ENCODE measurements at places on chromosomes 5 and 9. TPM values are rescaled to one million over a fixed set of nuclear protein-coding genes. Genes with fewer than 3 reads are reported as not detected.

DNA sequence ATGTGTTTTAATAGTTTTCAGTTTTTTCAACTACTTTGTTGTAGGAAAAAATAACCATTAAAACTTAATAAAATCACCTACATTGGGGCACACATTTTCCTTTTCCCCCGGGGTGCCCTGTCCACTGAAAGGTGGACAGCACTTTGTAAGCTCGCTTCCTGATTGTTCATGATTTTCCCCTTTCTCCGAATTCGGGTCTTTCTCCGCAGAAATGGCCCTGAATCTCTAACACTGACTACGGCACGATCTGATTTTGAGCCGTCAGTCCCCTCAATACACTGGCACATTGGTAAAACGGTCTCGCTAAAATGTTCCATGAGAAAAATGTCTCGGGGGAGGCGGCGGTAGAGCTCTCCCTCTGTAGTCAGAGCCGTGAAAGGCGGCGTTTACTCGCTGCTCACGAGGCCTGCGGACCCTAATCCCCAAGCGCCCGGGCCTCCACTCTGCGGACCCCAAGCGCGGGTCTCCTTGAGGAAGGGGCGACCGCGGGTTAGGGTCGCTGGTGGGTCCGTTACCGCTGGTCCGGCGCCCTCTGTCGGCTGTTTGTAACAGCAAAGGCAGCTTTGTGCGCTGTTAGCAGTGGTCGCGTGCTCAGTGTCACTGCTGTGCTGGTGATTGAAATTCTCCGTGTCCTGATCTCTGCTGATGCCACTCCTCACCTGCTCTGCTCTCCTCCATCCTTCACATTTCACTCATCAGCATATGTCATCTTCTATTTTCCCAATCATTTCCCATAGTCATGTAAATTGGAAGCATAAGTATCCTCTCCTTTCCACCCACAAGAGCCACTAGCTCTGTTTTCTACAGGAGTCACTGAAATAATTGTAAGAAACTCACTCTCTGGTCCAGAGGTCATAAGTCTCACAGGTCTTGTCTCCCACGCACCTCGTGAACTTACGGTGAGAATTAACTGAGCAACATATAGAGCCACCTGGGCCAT lies 10.8 kb upstream of the IFNA2 start:
- H3K27ac ChIP-seq = no peak overlapping the region
- peak overlapping the region; percentile 44 for H3K4me3 ChIP-seq
- H3K27me3 ChIP-seq = no peaks in the 10 kb centered on the region
- H3K36me3 ChIP-seq = no peaks in the 10 kb centered on the region
- peak; percentile 38 for DNase-seq

DNA sequence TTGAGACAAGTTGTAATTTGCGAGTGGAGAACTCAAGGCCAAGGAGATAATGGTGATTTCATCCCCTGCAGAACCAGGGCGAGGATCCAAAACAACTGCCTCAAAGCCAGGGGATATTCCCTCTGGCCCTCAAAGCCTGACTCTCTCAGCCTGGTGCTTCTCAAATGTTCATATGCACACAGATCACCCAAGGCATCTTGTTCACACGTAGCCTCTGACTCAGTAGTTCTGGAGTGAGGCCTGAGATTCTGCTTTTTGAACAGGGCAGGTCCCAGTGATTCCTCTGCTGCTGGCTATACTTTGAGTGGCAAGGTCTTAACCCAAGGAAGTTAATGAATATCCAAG lies 30.2 kb upstream of the WWC1 start:
- H3K36me3 ChIP-seq = no peaks in the 10 kb centered on the region
- no peak overlapping the region for H3K4me3 ChIP-seq
- no peaks in the 10 kb centered on the region for H3K4me1 ChIP-seq
- no peak overlapping the region for H3K27ac ChIP-seq

DNA sequence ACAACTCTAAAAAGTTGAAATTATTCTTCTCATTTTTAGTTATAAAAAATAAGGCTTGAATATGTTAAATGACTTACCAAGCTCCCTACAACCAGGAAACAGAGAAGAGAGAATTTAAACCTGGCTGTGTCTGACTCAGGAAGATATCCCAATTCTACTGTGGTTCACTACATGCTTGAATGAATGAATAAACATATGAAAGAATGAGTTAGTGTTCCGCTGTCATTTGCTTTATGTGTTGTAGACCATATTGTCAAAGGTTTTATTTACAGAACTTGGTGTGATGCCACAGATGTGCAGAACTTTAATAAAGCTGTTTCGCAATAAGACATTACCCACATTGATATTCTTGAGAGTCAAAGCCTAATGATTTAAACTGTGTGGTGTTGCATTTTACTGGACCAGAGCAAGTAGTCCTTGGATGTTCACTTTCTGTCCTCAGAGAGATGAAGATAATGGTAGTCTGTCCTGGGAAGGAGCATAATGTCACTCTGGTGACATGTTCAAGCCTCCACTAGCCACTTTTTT lies 313.2 kb downstream of the TRIM32 start:
- H3K36me3 ChIP-seq = no peaks in the 10 kb centered on the region
- no peak overlapping the region for H3K4me3 ChIP-seq
- no peak for DNase-seq
- no peaks in the 10 kb centered on the region for H3K27me3 ChIP-seq

DNA sequence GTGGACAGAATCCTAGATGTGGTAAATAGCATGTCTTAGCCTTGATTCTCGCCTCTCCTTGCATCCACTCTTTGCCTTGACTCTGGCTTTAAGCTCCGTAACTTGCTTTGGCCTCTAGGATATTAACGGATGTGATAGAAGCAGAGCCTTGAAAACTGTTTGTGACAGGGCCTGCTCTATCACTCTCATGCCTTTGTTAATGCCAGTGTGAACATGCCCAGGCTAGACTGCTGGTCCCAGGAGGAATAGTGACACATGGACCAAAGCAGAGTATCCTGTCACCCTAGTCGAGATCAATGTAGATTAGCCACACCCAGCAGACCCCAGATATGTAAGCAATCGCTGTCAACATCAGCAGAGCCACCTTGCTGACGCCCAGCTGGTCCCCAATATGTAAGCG lies 109.9 kb upstream of the C9orf72 start:
- DNase-seq = no peak
- H3K27ac ChIP-seq = no peak overlapping the region
- no peaks in the 10 kb centered on the region for H3K36me3 ChIP-seq
- no peaks in the 10 kb centered on the region for H3K4me1 ChIP-seq

DNA sequence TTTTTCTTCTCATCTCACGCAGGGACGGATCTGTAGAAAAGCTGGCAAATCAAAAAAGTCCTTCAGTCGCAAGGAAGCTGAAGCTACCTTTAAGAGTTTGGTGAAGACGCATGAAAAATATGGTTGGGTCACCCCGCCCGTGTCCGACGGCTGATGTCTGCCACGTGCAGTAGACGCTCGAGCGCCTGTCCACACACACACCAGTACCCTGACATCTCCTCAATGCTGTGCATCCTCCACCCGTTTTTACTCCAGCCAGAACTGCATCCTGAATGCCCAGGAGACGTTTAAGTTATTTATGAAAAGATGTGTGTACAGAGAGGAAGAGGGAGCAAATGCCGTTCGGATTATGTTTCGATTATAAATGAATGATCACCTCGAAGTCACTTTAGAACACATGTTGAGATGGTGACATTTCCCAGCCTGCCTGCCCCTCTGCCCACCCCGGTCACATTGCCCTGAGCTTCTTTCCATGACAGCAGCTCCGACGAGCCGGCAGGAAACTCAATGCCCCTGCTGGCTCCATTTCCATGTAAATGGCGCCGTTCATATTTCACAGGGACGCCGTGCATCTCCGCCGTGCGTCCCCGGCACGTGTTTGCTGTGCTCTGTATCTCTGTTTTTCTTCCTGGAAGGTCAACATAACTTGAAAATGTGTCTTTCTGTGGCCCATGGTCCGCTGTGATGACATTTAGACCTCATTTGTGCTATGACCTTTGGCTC lies 42.7 kb downstream of the UBE2QL1 start:
- no peaks in the 10 kb centered on the region for H3K36me3 ChIP-seq
- no peak overlapping the region for H3K27ac ChIP-seq
- H3K4me1 ChIP-seq = no peaks in the 10 kb centered on the region
- H3K27me3 ChIP-seq = no peaks in the 10 kb centered on the region
- DNase-seq = no peak

DNA sequence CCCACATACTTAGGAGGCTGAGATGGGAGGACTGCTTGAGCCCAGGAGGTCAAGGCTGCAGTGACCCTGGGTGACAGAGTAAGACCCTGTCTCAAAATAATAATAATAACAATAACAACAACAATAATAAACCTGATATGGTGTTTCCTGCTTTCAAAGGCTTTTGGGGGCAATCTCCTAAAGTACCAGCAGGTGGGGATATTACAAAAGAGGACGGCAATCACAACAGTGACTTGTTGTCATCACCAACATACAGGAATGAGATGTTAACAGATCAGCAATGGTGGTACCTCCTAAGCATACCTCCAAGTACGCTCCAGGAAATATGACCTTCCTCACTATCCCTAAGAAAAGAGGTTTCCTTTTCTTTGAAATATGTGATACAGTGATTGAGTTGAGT lies 91.1 kb upstream of the RNF180 start:
- H3K27me3 ChIP-seq = no peaks in the 10 kb centered on the region
- no peak overlapping the region for H3K27ac ChIP-seq
- no peak for DNase-seq
- no peak overlapping the region for H3K4me3 ChIP-seq
- no peaks in the 10 kb centered on the region for H3K36me3 ChIP-seq
- no peaks in the 10 kb centered on the region for H3K4me1 ChIP-seq

DNA sequence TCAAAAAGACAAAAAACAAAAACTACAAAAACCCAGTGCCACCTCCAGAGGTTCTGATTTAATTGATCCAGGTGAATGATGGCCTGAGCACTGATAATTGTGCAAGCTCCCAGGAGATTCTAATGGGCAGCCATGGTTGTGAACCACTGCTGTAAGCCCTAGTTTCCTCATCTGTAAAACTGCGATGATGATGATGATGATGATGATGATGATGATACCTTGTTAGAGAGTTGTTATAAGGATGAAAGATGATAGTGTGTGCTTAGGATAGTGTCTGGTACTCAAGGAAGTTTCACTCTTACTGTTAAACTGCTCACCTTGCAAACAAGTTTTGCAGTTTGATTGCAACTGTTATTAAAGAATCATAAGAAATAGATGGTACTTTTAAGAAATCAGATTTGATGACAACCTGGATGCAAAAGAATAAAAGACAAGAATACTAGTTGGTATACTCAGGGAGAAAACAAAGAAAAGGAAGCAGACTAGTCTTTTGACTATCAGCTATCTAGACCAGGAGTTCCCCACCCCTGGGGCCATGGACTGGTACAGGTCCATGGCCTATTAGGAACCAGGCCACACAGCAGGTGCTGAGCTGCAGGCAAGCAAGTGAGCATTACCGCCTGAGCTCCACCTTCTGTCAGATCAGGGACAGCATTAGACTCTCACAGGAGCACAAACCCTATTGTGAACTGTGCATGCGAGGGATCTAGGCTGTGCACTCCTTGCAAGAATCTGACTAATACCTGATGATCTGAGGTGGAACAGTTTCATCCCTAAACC lies 98.0 kb downstream of the OR2K2 start:
- no peaks in the 10 kb centered on the region for H3K4me1 ChIP-seq
- H3K27me3 ChIP-seq = no peaks in the 10 kb centered on the region
- no peaks in the 10 kb centered on the region for H3K36me3 ChIP-seq
- H3K27ac ChIP-seq = no peak overlapping the region

DNA sequence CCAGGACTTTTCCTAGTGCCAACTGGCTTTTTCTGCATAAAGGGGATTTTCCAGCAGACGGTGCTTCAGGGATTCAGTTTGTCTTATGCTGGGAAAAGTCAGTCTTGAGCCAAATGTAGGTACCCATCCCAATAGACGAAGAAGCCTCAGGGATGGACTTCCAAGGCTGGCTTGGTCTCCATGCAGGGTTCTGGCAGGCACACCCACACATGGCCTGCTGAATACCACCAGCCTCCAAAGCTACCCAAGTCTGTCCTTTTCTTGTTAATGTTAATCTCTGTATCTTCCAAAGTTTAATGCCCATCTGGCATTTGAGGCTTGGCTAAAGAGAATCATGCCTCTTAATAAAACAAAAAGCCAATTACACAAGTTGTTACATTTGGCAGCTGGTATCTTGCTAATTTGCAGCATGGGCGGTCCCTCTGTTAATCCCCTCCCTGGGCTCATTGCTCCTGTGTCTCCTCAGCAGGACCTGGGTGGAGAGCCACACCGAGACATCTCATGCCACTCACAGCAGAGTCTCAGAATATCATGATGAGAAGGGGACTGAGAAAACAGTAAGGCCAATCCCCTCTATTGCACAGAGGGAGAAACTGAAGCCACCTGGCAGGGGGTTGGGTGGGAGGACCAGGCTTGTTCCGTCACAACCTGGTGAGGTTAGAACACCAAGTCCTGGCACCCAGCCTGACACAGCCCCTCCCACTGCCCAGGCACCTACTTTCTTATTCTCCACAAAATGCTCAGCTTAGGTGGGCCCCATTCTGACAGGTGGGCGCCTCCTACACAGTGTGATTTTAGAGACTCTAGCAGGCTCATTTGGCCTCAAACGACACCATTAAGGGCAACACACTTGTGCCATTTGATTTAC lies 243.2 kb downstream of the FSTL4 start:
- H3K4me3 ChIP-seq = no peak overlapping the region
- no peaks in the 10 kb centered on the region for H3K4me1 ChIP-seq
- no peak overlapping the region for H3K27ac ChIP-seq
- H3K36me3 ChIP-seq = no peaks in the 10 kb centered on the region

- peaks cover 2% of the 10 kb centered on the region for H3K4me1 ChIP-seq
- H3K27me3 ChIP-seq = no peaks in the 10 kb centered on the region
- no peak overlapping the region for H3K4me3 ChIP-seq
- no peak overlapping the region for H3K27ac ChIP-seq
- DNase-seq = no peak
These were observed 55.3 kb upstream of the EXOC3 start for GRCh38 chr5:387491-388265.

GRCh38 chr9:36290996-36291395 lies 32.7 kb upstream of the GNE start:
- no peaks in the 10 kb centered on the region for H3K4me1 ChIP-seq
- no peaks in the 10 kb centered on the region for H3K27me3 ChIP-seq
- no peak overlapping the region for H3K4me3 ChIP-seq
- no peak overlapping the region for H3K27ac ChIP-seq
- no peak for DNase-seq

GRCh38 chr9:111362526-111362925 lies 32.5 kb upstream of the OR2K2 start:
- peaks cover 15% of the 10 kb centered on the region for H3K36me3 ChIP-seq
- DNase-seq = no peak
- no peak overlapping the region for H3K4me3 ChIP-seq
- H3K4me1 ChIP-seq = no peaks in the 10 kb centered on the region

- H3K4me3 ChIP-seq = no peak overlapping the region
- no peak for DNase-seq
- H3K27me3 ChIP-seq = no peaks in the 10 kb centered on the region
- H3K4me1 ChIP-seq = no peaks in the 10 kb centered on the region
- no peak overlapping the region for H3K27ac ChIP-seq
These were observed 144.4 kb downstream of the BNC2 start for GRCh38 chr9:16726029-16726428.

GRCh38 chr5:13957032-13957645 lies 12.7 kb upstream of the DNAH5 start:
- DNase-seq = no peak
- H3K27ac ChIP-seq = no peak overlapping the region
- H3K4me3 ChIP-seq = no peak overlapping the region
- no peaks in the 10 kb centered on the region for H3K36me3 ChIP-seq

Gene IL31RA
- total RNA-seq = not detected

Gene SLC1A3
- total RNA-seq = 0.37 TPM

Gene LURAP1L
- not detected for total RNA-seq
